ENCODE measurements at places on chromosomes 6 and 20. TPM values are rescaled to one million over a fixed set of nuclear protein-coding genes. Genes with fewer than 3 reads are reported as not detected.

Gene NR2E1
- not detected for total RNA-seq

Gene MTHFD1L
- total RNA-seq, result 24.0 TPM

Gene ZSCAN9
- total RNA-seq, result 13.0 TPM

Gene PTCRA
- total RNA-seq, result not detected

Gene PAQR8
- 5.2 TPM for total RNA-seq

Gene ABT1
- 14.6 TPM for total RNA-seq

Gene KCNK15
- 2.0 TPM for total RNA-seq

Gene OR12D3
- total RNA-seq, result not detected

Gene LY6G5B
- total RNA-seq, result 22.0 TPM

Gene ABCF1
- total RNA-seq, result 50.3 TPM

Gene MACROD2
- 50.6 TPM for total RNA-seq

Gene DEFB116
- total RNA-seq, result not detected

Gene FOXF2
- total RNA-seq, result 5.5 TPM

Gene KIFC1
- total RNA-seq, result 11.8 TPM

Gene RAB44
- total RNA-seq, result 1.3 TPM

Gene RBM24
- total RNA-seq, result 3.1 TPM

GRCh38 chr20:48892049-48892470 is 29.5 kb upstream of the ARFGEF2 start:
- no peak for DNase-seq

GRCh38 chr20:22775256-22775655 is 190.9 kb upstream of the FOXA2 start:
- DNase-seq, result no peak

DNA sequence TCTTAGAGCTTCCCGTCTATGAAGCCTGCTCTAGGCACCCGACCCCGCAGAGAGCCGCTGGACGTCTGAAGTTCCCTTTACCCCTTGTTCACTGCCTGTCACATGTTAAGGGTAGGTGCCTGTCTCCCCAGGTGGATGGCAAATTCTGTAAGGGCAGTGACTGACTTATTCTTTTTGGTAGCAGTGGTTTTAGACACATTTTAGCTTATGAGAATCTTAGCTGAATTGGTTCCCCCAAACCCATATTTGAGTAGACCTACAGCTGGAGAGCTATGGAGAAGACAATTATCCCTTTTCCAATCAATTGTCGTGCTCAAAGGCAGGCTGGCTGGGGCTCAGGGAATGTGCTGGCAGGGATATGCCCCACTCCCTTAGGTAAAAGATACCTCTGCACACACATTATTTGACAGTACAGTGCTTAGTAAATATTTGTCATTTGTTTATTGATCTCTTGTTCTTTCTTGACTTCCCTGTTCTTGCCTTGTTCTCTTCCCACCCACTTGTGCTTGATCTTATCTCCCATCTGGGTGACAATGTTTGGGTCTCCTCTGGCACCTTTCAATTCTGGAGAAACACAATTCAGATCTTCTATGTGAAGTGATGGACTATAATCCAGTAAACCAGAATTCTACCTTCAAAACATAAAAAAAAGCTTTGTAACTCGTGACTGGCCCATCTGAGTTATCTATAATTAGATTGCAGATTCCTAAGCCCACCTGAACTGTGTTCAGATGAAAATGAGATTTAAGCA is 114.3 kb upstream of the SLC2A12 start:
- DNase-seq, result no peak

GRCh38 chr6:33073431-33073871 is at the start of gene HLA-DPA1:
HLA-DPA1 (minus strand) TSS chr6:33073649.
- DNase-seq, result peak; percentile 75

DNA sequence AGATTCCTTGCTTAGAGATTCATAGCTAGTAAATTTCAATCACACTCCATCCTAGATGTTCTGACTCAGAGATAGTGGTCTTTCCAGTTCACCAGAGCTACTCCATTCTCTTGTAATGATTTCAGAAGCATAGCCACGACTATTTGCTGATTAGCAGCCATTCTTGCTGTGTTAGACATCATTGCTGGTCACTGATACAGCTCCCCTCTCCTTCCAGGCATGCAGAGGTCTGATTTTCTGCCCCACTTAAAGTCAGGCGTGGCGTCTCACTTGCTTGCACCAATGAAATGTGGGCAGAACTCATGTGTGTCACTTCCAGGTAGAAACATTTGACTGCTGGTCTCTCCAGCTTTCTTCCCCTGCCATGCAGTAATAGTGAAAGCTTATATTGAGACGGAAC is 168.9 kb upstream of the JARID2 start:
- DNase-seq, result no peak

DNA sequence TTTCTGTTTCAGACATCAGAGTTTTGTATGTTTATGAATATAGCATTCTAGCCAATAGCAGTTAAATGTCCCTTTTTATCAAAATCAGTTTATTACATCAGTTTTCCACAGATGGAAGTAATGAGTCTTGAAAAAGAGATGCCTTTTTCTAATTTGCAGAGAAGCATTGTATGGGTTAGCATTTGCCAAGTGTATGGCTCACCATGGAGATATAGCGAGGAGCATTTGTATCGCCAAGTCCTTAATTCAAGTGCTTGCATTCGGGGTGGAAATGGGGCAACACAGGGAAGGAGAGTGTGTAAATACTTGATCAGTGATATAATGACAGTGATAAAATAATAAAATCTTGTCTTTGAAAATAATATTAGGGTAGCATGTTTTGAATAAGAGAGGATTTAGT is 42.9 kb downstream of the TXLNB start:
- no peak for DNase-seq

DNA sequence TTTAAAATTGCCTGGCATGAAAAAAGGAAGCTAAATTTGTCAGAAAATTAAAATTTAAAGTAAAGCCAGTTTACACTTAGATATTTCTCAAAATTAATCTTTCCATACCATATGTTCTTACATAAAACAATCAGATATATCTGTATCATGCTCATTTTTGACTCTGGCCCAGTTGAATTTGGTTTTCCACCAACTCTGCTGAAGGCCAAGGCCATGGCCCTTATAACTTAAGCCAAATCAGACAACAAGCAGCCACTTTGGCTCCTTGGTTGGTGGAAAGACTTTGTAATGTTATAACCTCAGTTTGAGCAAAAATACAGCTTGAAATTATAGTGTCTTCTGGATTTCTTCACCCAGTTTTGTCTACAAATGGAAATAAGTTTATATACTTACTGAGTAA is 97.3 kb downstream of the CENPW start:
- DNase-seq, result no peak

GRCh38 chr6:43021270-43022047 is at the start of gene RRP36:
RRP36 (plus strand) TSS chr6:43021623; CDS start chr6:43021655, 32 bp downstream.
- DNase-seq, result peak; percentile 95

DNA sequence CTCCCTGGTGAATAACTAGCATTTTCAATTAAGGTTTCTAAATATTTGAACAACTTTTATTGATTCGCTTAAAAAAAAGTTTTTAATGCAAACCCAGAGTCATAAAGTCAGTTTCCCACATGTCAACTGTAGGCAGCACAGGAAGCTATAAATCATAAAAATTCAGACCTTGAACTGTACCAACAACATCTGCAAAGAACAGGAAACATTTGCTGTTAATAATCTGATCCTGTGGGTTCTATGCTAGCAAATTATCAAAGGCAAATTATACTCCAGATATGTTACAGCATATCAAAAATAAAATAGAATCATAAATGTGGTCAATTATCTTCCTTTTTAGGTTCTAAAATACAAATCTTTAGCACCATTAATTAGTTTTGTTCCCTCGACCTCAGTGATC is 16.6 kb upstream of the MAP7 start:
- DNase-seq, result no peak

- no peak for DNase-seq
These were observed 2.0 kb downstream of the ANKRD6 start for GRCh38 chr6:89434954-89435353.

GRCh38 chr6:35724059-35724458 is 12.8 kb upstream of the ARMC12 start:
- no peak for DNase-seq

- DNase-seq, result no peak
These were observed 58.5 kb downstream of the OGFRL1 start for GRCh38 chr6:71347119-71347518.

DNA sequence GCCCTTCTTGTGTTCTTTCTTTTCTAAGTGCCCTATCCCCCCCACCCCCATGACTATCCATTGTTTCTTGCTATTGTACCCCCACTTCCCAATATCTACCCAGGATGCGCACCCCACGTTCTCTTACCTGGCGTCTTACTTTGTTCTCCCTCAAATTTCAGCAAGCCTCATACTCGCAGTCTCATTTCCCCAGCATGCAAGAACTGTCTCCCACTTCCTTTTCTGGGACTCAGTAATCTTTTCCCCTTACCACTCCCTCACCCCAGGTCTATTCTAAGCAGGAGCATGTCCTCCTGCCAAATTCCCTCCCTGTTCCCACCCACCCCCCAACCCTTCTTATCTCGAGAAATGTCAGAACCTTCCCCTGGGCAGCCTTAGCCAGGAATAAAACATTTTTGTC is 1.7 kb upstream of the EHMT2 start:
- DNase-seq, result no peak

GRCh38 chr20:57346477-57346876 is 4.6 kb upstream of the RAE1 start:
- DNase-seq, result peak; percentile 63

DNA sequence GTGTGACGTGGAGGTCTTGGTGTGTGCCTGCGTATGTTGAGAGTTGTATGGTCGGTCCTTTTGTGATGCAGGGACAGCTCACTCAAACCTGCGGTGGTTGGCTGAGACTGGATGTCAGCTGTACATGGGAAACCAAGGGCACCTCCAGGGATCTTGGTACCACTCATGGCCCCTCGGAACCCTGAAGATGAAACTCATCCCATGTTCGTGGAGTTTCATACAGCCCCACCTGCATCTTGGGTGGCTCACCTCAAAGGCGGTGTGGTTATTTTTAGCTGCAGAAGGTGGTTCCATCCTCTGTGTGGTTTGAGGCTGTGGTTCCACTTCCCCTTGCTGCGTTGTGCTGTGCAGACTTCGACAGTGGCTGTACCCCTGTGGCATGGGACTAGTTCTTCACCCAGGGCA is 52.6 kb upstream of the SLC22A1 start:
- no peak for DNase-seq

DNA sequence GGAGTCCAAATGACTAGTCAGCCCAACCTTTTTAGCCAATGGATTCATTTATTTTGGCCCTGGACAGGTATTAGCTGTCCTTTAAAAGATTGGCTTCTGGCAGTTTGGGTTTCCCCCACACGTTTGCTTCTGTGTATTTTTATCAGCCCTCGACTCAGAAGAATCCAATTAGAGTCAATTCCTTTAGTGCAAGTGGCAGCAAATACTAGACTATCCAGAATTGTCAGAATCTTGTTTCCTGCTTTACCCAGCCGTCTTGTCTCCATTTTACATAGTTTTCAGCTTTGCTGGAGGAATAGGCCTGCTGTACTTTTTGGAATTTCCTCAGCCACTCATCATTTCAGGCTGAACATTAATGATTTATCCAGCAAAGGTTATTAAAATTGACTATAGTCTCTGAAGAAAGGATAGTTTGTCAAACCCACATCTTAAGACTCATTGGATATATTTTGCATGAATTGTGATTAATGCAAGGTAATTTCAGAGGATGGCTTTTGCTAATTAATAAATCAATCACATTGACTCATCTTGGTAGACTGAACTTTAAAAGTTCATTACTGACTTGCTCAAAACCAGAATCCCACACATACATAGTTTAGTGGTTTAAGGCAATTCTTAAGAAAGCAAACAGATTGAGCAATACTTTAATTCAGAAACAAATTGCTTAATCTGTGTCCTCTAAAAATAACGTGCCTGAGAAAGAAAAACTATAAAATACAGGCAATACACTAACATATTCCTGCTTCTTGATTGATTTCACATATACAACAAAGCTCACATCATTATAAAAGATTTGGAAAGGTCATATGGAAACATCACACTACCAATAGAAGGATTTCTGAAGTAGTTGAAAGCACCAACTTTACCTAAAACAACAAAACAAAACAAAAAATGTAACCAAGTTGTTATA is 62.9 kb upstream of the ZNF217 start:
- no peak for DNase-seq

DNA sequence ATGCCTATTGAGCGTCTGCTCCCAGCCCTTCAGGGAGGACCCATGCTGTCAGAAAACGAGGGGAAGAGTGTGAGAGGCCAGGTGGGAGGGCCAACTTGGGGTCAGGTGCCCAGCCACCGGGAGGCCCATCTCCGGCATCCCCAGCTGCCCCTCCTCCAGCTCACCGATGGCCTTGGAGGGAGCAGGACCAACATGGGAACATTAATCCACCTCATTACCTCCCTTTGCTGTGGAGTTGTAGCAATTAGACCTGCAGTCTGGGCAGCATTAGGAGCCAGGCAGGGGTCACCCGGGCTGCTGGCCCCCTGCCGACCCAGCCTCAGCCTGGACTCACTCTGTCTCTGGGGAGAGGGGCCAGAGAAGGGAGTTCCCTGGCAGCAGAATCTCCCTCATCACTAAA is 25.1 kb downstream of the DLGAP4 start:
- no peak for DNase-seq

GRCh38 chr6:1191141-1191630 is 120.7 kb upstream of the FOXQ1 start:
- DNase-seq, result no peak

- no peak for DNase-seq
These were observed 3.7 kb upstream of the IP6K3 start for GRCh38 chr6:33750244-33750991.

DNA sequence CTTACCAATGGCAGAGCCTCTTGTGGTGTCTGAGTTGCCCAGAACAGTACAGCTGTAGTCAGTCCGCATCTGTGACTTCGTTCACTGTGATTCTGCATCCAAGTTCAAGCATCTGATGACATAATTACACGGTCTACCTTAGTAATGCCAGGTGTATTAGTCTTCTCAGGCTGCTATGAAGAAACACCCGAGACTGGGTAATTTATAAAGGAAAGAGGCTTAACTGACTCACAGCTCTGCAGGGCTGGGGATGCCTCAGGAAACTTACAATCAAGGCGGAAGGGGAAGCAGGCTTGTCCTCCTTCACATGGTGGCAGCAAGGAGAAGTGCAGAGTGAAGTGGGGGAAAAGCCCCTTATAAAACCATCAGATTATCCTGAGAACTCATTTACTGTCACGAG is 163.9 kb upstream of the SULF2 start:
- no peak for DNase-seq

DNA sequence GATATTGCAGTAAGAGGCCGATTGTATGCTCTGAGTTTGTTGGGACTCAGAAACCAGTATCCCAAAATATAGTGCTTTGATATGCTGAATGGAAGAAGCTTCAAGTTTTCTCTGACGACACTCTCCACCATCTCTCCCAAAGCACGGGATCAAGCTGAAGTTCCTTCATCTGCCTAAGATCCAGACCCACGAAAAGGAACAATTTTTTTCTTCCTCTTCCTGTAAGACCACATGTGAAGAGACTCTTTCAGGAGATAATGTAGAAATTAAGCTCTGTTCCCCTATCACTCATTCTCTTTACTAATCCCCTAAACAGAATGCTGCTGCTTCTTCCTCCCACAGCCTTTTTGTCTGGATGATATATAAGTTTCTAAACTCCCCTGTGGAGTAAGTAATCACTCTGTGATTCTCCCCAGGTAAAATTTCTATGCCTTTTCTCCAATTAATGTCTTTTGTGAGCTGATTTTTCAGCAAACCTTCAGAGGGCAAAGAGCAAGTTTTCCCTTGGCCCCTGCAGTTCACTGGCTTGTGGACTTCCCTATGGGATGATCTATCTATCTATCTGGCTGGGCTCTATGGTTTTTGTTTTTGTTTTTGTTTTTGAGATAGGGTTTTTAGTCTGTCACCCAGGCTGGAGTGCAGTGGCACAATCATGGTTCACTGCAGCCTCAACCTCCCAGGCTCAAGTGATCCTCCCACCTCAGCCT is 13.5 kb upstream of the PNRC1 start:
- DNase-seq, result no peak

GRCh38 chr20:47927944-47928343 is 142.7 kb upstream of the SULF2 start:
- DNase-seq, result no peak
